Spinal cord (tissue), 10 donors: ENCODE measurements at places on chromosomes 7 and 10.

GRCh38 chr7:33054261-33054964, 8.2 kb downstream of the NT5C3A start:
- no peak for DNase-seq

GRCh38 chr7:150406567-150407421, 27.7 kb downstream of the ZNF775 start:
- no peak for DNase-seq

DNA sequence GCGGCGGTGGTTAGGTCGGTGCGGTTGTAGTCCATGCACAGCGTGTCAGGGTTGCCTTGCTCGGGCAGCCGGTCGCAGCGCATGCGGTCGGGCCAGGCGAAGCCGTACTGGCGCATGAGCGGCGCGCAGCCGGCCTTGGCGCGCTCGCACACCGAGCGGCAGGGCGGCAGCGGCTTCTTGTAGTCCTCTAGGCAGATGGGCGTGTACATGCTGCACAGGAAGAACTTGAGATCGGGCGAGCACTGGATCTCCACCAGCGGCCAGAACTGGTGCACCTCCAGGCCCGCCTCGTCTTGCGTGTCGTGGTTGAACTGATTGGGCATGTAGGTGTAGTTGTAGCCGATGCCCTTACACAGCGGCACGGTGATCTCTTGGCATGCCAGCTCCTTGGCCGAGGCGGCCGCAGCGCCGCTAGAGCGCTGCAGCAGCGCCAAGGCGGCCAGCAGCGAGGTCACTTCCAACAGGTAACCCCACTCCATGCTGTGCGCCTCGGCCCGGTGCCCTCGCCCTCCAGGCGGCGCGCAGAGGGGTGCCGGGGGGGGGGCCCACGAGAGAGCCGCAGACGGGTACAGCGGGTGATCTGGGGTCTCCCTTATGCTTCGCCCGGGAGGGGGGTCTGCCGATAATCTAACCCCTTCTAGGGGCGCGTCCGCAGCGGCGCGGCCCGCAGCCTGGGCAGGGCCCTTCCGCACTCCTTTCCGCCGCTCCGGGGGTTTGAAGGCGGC, 983 bp downstream of the FZD8 start:
- DNase-seq: no peak

GRCh38 chr7:75024922-75025321, 48.7 kb downstream of the RCC1L start:
- DNase-seq: no peak

DNA sequence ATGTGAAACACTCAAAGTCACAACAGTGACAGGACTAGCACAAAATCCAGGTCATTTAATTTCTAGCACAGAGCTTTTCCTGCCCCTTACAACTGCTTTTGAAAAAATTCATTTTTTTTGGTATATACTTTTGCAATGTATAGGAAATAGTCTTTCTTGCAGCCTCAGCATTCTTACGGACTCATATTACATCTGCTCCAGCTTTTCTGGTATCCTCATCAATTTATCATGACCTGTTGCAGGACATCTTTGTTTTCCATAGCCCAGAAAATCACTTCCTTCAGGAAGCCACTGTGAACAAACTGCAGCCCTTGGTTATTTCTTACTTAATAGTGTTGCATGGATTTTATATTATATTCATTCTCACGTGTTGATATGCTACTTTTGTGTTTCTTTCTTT, 347.9 kb upstream of the MTPN start:
- DNase-seq: no peak
